ENCODE measurements at places on chromosomes 6 and 20. TPM values are rescaled to one million over a fixed set of nuclear protein-coding genes. Genes with fewer than 3 reads are reported as not detected.

The BTNL2 gene
- not detected for total RNA-seq

The ATG5 gene
- 23.6 TPM for total RNA-seq

The KHDC1L gene
- 0.26 TPM for total RNA-seq

The C6orf141 gene
- total RNA-seq = 8.7 TPM

The PPP1R16B gene
- total RNA-seq = 0.15 TPM

The KCNQ2 gene
- 0.37 TPM for total RNA-seq

The KCNK16 gene
- not detected for total RNA-seq

The APMAP gene
- total RNA-seq = 182 TPM

The OLIG3 gene
- total RNA-seq = not detected

The RNF144B gene
- total RNA-seq = 0.37 TPM

The TCF15 gene
- total RNA-seq = not detected

The NKX2-2 gene
- not detected for total RNA-seq

The ARG1 gene
- total RNA-seq = not detected

The IPCEF1 gene
- 0.07 TPM for total RNA-seq

The CRIP3 gene
- 0.27 TPM for total RNA-seq

The COL9A1 gene
- total RNA-seq = 0.06 TPM

The KCNK15 gene
- 0.23 TPM for total RNA-seq

The SLC17A1 gene
- total RNA-seq = not detected

The ARHGAP18 gene
- 4.9 TPM for total RNA-seq

The GRM1 gene
- 0.03 TPM for total RNA-seq

The GPR63 gene
- total RNA-seq = 0.50 TPM

Measured in A549 treated with AZD2906 at 1 μM for 4 hours (cell line).